ENCODE measurements at places on chromosomes 16 and 17.

DNA sequence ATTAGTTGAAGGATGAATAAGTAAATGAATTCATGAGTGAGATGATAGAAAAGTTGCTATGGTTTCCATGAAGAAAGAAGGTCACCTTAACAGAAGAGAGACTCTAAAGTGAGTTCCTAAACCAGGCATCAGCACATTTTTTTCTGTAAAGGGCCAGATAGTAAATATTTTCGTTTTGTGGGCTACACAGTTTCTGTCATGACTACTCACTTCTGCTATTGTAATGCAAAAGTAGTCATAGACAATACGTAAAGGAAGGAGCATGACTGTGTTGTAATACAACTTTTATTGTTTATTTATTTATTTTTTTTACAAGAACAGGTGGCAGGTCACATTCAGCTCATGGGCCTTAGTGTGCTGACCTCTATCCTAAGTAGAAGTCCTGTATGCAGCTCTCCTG, 426.1 kb upstream of the DYNLRB2 start:
- DNase-seq: no peak

DNA sequence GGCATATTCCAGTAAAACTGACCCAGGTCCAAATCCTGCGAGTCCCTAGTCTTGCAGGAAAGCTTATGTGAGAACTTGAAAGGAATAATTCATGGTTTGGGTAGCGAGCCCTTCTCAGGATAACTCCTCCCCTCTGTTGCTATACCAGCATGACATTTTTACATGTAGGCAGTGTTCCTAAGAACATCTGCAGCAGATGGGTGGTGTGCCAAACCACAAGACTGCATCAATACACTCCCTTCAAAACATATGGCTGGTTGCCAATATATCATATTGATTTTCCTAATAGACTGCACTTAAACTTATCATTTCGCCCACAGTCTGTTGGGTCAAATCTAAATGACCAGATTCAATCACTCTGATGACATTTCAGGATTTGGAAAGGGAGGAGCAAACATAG, 19.9 kb downstream of the PSME3IP1 start:
- no peak for DNase-seq

GRCh38 chr17:44321246-44322120, 3.1 kb downstream of the SLC25A39 start:
- no peak for DNase-seq

DNA sequence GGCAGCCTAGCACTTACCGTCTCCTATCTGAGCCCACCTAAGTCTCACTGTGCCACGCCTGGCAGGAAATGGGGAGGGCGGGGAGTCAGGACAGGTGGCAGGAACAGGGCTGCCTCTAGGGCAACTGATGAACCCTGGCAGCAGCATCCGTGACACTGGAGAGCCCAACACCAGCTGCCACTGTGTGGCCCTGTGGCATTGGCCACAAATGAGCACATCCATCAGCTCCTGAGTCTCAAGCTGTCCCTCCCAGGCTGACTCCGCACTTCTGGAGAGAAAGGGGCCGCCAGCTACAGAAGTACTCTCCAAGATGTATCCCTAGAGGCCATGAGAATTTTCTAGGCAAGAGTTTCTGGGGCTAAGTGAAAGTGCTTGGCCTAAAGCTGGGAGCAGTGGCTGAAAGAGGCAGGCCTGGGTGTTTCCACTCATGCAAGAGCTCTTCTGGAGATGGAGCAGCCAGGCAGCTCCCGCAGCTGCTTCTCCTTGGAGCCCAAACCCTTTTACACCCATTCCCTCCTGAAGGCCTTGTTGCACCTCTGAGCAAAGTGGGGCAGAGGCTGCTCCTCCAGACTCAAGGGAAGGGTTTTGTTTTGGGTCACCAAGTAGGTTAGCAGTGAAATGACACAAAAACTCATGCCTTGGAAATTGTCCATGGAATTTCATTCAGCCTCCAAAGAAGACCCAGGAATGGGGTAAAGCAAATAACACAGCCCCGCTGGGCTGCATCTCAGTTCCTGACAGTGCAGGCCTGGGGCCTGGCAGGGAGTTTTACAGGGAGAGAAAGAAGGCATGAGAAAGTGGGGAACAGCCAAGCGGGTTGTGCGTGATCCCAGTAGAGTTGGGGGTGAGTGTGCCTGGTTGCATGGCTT, 25.8 kb downstream of the PEMT start:
- no peak for DNase-seq

- DNase-seq: no peak
Observed at GRCh38 chr17:79859676-79860615, 20.7 kb upstream of the CBX4 start.

DNA sequence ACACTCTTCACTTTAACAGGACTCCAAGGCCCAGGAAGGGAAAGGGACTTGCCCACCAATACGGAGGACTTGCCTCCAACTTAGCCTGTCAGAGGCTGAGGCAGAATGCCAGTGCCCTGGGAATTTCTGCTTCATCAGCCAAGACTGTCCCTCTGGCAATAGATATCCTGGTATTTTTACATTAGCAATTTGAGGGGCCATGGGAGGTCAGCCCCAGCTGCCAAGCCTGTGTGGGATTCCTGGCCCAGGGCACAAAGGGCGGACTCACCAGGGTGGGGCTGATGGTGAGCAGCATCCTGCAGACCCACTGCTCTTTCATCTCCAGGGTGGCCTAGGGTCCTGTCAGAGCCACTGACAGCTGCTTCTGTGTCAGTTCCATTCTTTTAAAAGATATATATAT, 78.3 kb upstream of the CIBAR2 start:
- no peak for DNase-seq

DNA sequence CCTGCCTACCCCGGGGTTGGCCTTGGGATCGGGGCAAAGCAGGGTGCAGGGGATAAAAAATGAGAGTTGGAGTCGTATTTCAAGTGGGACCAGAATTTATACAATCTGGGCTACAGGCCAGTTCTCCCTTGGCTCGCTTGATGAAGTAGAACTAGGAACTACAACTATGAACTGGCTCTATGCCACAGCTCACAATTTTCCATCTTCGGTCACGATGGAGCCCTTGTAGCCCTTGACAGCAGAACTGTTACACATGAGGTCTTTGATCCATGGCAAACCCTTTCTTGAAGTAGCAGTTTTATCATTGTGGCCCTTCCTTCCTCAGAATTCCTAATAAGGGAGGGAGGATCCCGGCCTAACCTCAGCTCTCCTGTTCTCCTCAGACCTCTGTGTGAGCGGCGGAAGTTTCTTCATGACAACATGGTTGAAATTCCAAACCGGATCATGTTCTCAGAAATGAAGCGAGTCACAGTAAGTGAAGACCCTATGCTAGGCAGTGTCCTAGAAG, 17.1 kb downstream of the LIG3 start:
- DNase-seq: no peak

GRCh38 chr16:1108299-1109252, 12.5 kb upstream of the C1QTNF8 start:
- DNase-seq: no peak

DNA sequence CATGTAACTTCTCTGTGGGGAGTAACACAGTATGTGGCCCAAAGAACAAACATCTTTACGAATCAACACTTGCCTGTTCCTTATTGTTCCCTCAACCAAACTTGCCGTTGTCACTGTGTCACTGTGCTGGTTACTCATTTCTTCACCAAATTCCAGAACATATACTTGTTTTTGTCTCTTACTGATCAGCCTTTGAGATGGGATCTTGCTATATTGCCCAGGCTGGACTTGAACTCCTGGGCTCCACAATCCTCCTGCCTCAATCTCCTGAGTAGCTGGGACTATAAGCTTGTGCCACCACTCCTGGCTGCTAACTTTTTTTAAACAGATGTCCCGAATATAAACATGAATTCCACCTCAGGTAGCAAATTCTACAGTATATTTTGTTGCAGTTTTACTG, 115.1 kb downstream of the PARN start:
- DNase-seq: no peak

GRCh38 chr17:29111816-29112499, 68.2 kb downstream of the MYO18A start:
- peak; percentile 52 for DNase-seq

DNA sequence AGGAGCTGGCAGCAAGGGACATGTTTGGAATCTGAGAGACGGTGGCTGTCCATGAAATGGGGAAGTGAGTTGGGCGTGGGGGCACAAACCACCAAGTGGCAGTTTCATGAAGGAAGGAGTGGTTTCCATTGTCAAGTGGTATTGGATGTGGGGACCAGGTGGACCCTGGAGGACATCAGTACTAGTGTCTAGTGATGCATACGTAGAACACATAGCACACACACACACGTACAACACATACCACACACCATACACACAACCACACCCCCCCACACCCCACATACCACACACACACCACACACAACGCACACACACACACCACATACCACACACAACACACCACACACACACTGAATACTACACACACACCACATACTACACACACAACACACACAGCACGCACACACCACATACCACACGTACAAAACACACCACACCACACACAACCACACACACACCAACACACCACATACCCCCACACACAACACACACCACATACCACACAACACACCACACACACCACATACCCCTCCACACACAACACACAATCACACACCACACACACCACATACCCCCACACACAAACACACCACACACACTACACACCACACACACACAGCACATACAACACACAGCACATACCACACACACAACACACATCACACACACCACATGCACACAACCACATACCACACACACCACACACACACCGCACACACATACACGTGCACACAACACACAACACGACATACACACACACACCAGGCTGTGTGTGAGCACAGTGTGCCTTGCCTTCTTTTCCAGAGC, 41.1 kb upstream of the GSE1 start:
- DNase-seq: no peak

- peak; percentile 80 for DNase-seq
Observed at GRCh38 chr17:69733171-69734012, 318.9 kb downstream of the MAP2K6 start.

- no peak for DNase-seq
Observed at GRCh38 chr17:41338961-41339485, 11.6 kb downstream of the KRT33A start.

GRCh38 chr17:18224387-18225120, 881 bp upstream of the LLGL1 start:
- DNase-seq: no peak

GRCh38 chr16:87945351-87946042, 5.7 kb upstream of the BANP start:
- no peak for DNase-seq

DNA sequence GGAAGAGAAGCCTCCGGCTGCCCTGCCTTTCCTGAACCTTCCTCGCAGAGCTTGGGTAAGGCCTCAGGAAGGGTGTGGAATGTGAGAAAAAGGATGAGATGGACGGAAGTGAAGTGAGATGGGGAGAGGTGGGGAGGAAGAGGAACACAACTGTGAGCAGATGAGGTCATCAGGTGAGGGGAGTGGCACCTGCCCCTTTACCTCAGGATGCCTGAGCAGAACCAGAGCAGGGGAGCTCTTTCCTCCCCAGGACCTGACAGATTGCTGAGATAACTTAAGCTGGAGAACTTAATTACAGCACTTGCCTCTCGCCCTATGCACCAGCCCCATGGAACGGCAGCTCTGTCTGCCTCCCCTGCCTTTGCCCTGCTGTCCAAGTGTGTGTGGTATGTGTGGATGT, 29.8 kb downstream of the TMEM132E start:
- DNase-seq: no peak

- peak; percentile 78 for DNase-seq
Observed at GRCh38 chr17:42536372-42537155, 523 bp downstream of the NAGLU start.

DNA sequence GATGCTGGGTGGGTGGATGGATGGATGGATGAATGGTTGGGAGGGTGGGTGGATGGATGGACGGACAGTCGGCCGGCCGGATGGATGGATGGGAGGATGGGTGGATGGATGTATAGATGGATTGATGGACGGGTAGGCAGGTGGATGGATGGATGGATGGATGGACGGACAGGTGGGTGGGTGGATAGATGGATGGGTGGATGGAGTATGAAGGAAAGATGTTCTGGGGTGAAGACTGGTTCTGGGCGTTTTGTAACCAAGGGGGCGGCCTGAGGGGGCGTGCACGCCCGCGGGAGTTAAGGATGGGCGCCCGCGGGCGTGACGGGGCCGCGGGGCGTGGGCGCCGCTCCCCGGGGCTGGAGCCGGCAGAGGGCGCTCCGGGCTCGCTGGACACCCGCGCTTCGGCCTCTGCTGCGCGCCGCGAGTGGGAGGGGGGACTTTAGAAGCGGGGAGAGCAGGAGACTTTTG, at the start of gene NECAB2:
TSS of gene NECAB2 (plus strand) at position 407 of the 468 bp plus-strand sequence. CDS start 405 bp downstream, outside the sequence.
- DNase-seq: no peak

- peak; percentile 36 for DNase-seq
Observed at GRCh38 chr17:1058423-1059130, 61.6 kb downstream of the TIMM22 start.

GRCh38 chr17:75900691-75901533, 3.8 kb downstream of the MRPL38 start:
- no peak for DNase-seq

GRCh38 chr17:2122641-2123302, 67.9 kb downstream of the HIC1 start:
- DNase-seq: peak; percentile 70

DNA sequence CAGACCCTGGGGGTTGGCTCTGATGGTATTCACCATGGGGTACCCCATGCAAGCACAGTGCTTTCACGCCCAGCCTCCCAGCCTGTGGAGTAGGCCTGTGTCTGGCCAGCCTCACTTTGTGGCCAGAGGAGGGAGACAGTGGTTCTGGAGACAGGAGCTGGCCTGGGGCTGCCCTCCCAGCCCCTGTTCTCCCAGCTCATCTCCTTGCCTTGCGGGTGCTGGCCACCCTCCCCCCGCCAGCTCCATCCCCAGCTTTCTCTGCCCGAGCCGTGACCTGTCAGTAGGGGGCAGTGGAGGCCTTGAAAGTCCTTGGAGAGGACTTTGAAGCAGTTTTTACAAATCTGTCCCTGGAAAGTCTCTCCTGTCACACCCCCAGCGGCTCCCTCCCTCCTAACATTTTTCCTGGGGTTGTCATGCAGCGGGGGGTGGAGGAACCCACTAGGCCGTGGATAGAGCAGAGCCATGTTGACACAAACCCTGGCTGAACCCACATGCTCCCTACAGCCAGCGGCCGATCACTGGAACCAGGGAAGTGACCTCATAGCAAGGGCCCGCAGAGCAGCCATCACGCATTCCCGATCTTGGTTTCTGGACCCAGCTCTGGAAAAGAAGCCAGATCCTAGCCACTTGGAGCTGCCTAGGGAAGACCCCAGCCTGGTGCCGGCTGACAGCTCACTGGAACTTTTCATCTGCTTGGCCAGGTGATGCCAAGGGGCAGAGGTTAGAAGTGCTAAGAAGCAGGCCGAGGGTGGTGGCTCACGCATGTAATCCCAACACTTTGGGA, 289.4 kb downstream of the SEC14L1 start:
- DNase-seq: peak; percentile 100

DNA sequence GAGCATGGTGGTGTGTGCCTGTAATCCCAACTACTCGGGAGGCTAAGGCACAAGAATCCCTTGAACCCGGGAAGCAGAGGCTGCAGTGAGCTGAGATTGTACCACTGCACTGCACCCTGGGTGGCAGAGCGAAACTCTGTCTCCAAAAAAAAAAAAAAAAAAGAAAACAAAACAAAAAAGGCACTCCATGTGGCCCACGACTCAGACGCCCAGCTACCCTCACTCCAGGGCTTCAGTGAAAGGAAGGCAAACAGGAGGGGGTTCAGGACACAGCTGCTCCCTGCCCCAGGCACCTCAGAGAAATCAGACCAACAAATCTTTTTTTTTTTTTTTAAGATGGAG, 91.7 kb downstream of the LITAF start:
- no peak for DNase-seq
